Activated CD4-positive, CD25-positive, alpha-beta regulatory T cell treated with anti-CD3 and anti-CD28 coated beads, Interleukin-2, amount 50 U/mL, for 72 hours (primary cell): ENCODE measurements at places on chromosomes 16 and 17.

- peak; percentile 99 for DNase-seq
Observed at GRCh38 chr16:30698139-30698815, 694 bp upstream of the SRCAP start.

GRCh38 chr16:7399296-7399695 lies 66.7 kb downstream of the RBFOX1 start:
- no peak for DNase-seq

DNA sequence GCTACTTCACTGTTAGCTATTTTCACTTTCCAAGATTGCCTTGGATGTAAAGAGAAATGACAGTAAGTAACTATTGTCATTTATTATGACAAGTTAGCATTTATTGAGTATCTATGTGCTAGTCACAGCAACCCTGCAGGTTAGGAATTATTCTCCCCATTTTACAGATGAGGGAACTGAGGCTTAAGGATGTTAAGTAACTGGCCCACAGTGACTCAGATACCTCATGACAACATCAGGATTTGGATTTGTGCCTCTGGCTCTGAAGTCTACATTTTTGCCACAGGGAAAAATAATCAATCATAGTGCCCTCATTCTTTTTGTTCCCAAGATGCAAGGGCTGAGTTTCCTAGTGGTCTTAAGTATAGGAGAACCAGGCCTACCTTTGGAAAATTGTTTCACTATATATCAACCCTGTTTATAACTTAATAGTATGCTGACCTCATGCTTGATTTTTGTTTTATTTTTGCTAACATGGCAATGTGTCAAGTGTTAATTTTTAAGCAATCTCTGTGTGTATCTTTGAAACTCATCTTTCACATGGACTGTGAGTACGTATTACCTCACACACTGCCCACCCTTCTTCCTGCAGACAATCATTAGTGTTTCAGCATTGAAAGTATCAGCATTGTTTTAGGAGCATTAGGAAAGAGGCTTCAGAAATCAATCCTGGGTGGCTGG lies 105.0 kb downstream of the TANGO6 start:
- DNase-seq = no peak

- no peak for DNase-seq
Observed at GRCh38 chr17:75352079-75352569, 53.4 kb downstream of the GRB2 start.

DNA sequence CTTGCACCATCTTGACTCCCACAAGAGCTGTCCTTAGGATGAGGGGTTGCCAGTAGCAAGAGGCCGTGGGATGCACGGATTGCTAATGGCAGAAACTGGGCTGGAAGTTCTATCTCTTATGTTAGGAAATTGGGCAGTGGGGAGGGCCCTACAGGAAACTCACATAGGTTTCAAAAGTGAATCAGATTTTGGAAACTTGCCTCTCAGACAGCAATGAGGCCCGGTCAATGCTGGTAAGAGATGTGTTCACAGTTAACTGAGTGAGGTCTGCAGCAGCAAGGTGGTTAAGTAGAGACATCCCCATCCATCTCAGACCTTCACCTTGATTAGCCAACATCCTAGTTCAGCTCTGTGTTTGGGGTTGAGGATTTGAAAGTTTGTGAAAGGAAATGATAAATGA lies 164.7 kb downstream of the ABCA8 start:
- no peak for DNase-seq

GRCh38 chr17:9828296-9829295 lies 2.9 kb downstream of the GLP2R start:
- DNase-seq = no peak
